ENCODE measurements at places on chromosomes 11 and 22.

DNA sequence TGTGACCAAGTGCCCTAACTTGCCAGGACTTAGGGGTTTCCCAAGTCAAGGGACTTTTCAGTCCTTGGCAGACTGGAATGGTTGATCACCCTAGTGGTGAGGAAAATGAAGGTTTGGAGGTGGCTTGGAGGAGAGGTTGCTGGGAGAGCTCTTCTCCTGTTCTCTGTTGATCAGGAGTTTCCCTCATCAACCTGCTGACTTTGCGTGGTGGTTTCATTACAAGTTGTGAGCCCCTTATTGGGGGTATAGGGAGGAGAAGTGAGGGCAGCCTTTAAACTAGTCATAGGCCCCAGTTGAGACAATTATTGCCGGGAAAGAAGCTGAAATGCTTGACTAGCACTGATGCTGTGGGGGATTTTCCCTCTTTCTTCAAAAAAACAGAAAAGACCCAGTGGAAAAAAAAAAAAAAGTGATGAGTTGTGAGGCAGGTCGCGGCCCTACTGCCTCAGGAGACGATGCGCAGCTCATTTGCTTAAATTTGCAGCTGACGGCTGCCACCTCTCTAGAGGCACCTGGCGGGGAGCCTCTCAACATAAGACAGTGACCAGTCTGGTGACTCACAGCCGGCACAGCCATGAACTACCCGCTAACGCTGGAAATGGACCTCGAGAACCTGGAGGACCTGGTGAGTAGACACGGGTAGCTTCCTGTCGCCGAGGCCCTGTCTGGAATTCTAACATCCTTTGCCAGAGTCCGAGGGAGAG, at the start of gene CXCR5:
TSS of gene CXCR5 (plus strand) at position 525 of the 704 bp plus-strand sequence. CDS start at position 575, 50 bp downstream.
- DNase-seq, result peak; percentile 64

DNA sequence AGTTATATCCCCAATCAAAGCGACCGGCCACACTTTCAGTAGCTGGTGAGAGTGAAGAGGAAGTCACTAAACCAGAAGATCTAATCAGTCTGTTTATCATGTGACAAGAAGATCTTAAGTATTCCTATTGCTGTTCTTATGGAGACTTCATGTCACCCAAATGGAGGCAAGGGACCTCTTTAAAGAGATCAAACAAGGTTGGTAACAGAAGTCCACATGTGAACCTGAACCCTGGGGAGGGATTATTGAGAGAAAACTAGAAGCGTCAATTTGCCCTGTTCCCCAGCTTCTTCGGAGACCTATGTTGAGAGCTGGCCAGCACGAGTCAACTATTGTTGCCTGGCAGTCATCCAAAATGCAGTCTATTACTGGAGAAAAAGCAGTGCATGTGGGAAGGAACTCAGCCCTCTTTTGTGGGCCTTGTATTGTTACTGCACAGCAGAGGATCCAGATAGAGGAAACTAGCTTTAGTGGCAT, 76.9 kb upstream of the CTSC start:
- DNase-seq, result no peak

DNA sequence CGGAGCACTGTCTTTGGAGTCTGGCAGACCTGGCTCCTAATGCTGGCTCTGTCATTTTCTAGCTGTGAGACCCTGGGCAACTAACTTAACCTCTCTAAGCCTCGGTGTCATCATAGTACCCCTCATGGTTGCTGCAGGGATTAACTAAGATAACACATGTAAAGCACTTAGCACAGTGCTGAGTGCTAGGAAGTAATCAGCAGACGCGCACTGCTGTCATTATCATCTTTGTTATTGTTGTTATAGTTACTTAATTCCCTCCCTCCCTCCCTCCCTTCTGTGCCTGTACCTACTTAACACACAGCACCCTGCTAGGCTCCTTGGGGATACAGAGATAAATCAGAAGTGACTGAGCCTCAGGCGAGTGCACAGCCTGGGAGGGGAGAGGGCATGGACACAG, 104.7 kb upstream of the PITPNB start:
- DNase-seq, result no peak

GRCh38 chr11:58060535-58060934, 29.8 kb downstream of the OR6Q1 start:
- DNase-seq, result no peak

DNA sequence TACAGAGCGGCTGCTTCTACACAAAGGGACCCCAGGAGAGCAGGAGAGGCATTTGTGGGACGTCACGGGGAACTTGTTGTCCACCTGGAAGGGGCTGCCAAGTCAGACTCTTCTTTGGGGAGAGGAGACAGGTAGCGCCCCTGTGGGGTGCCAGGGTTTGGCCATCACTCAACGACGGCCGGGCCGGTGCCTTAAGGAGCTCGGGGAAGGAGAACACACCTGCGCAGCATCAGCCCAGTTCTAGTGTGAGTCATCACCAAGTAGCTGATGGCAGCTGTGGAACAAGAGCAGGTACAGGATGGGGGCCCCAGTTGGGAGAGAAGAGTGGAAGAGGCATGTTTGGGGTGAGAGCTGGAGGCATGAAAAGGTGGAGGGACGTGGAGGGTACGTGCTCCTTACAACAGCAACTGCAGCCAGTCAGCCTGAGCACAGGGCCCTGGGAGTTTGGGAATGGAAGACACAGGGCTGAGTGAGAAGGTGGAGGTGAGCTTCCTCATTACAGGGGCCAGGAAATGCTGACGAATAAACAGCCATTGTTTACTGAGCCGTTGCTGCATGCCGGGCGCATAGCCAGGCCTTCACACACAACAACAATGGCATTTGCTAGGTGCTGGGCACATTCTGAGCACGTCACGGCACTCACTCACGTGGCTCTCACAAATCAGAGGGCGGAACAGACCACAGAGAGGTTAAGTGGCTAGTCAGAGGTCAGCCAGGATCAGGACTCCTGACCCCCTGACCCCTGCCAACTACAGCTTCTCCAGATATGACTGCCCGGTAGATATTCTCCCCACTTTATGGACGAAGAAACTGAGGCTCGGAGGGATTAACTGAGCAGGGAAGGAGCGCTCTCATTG, 29.1 kb upstream of the TP53I11 start:
- DNase-seq, result peak; percentile 39

GRCh38 chr22:25281675-25282345, 62.4 kb downstream of the CRYBB2 start:
- DNase-seq, result peak; percentile 8

DNA sequence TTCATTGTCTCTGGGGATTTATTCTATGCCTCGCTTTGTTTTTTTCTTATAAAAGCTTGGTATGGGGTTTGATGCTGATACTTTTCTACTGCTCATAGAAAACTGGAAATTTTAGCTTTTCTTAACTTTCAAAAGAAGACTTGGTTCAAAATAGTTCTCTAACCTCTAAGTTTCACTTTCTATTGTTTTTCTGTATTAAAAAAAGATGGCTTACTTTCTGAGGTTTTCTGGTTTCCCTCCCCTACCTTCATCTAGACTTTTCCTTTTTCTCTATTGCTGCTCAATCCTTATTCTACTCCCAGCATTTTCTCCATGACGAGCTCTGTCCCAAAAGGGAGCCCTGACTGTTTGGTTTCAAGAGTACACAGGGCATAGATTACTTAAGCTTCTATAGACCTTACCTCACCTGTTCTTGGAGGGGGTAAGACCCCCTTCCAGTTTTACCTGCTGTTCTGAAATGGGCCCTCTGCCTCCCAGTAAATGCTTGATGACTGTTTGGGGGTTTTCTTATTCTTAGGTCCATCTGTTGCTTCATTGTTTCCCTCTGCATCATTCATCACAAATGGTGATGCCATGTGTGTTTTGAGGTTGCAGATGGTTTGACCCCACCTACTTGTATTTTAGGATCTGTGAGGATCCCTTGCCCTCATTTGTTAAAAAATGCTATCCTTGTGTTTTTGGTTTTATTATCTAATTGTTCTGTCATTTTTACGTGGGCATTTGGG, 29.5 kb downstream of the DNHD1 start:
- no peak for DNase-seq

GRCh38 chr11:77967753-77968152, 26.7 kb downstream of the INTS4 start:
- no peak for DNase-seq
